ENCODE measurements at places on chromosomes 1 and 21. TPM values are rescaled to one million over a fixed set of nuclear protein-coding genes. Genes with fewer than 3 reads are reported as not detected.

HCRTR1 gene
- not detected for total RNA-seq

SCCPDH gene
- total RNA-seq, result 36.9 TPM

HSD11B1 gene
- 3.6 TPM for total RNA-seq

ADCY10 gene
- not detected for total RNA-seq

CCDC30 gene
- total RNA-seq, result 3.9 TPM

GRCh38 chr1:77594366-77595112 is 87.9 kb downstream of the ZZZ3 start:
- H3K4me1 ChIP-seq, result peaks cover 7% of the 10 kb centered on the region
- H3K4me3 ChIP-seq, result no peak overlapping the region

DNA sequence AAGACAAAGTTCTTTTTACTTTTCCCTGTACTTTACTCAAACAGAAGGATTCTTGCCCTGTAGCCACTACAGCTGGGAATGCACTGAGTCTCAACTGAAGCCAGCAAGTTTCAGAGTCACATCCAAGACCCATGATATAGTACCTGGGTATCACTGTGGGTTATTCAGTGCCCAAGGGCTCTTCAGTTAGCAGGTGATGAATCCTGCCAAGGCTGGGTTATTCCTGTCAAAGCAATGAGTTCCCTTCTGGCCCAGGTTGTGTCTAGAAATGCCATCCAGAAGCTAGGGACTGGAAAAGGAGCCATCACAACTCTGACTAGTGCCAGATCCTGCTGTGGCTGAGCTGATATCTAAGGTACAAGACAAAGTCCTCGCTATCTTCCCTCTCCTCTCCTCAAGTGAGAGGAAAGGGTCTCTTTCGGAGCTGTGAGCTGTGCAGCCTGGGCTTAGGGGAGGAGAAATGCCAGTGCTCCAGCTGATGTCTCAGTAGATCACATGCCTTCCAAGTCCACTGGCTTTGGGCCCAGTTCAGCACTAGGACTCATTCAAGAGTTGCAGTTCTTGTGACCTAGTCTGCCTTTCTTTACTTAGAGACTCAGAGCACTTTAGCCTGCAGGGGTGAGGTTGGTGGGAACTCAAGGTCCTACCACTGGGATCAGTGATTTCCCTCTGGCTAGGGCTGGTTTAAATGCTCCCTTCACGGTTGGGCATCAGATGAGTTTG is 369.4 kb downstream of the TBX15 start:
- H3K27me3 ChIP-seq, result no peaks in the 10 kb centered on the region
- no peak overlapping the region for H3K4me3 ChIP-seq
- no peak overlapping the region for H3K27ac ChIP-seq
- no peaks in the 10 kb centered on the region for H3K36me3 ChIP-seq

- peak; percentile 74 for DNase-seq
- H3K36me3 ChIP-seq, result no peaks in the 10 kb centered on the region
- no peak overlapping the region for H3K27ac ChIP-seq
- peak overlapping the region; percentile 48 for H3K4me3 ChIP-seq
Measured at GRCh38 chr1:234214129-234214910, 158.9 kb upstream of the COA6 start.

DNA sequence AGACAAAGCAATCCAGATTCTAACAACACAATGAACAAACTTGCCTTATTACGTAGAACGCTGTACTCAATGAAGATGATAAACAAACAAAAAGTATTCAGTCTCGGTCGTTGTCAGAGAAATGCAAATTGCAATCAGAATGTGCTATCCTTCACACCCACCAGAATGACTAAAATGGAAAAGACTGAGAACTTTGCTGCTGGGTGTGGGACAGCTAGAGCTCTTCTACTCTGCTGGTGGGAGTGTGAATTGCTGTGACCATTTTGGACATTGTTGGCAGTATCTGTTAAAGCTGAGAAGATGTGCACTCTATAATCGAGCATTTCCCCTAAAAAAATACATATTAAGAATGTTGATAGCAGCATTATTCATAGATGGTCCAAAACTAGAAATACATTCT is 111.4 kb downstream of the PEX14 start:
- no peak overlapping the region for H3K4me3 ChIP-seq
- no peaks in the 10 kb centered on the region for H3K4me1 ChIP-seq
- no peaks in the 10 kb centered on the region for H3K36me3 ChIP-seq
- H3K27ac ChIP-seq, result no peak overlapping the region

DNA sequence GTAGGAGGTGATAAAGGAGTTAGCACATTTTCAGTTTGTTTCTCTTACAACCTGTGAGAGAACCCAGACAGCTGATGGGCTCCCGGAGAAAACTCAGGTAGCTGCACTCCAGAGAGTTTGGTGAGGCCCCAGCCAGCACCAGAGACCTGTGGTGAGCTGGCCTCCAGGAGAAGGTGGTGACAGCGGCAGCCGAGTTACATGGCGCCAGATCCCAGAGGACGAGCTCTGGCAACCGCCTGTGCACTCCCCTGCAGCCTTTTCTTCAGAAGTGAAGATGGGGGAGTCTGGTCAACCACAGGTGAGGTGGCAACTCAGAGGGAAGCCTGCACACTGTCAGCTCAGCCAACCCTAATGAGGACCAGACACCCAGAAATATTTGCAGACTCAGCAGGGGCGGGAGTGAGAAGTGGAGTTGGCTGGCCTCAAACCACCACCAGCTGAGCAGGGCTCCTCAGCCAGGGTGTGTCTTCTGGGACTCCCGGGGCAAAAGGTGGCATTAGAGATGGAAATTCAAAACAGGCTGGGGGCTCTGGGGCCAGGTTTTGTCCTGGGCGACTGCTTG is 209.7 kb downstream of the SETD4 start:
- peak; percentile 61 for DNase-seq
- H3K4me1 ChIP-seq, result no peaks in the 10 kb centered on the region
- H3K4me3 ChIP-seq, result no peak overlapping the region
- no peaks in the 10 kb centered on the region for H3K27me3 ChIP-seq
- peak overlapping the region; percentile 60 for H3K27ac ChIP-seq

- H3K27me3 ChIP-seq, result no peaks in the 10 kb centered on the region
- H3K4me3 ChIP-seq, result no peak overlapping the region
- H3K4me1 ChIP-seq, result peaks cover 9% of the 10 kb centered on the region
- H3K36me3 ChIP-seq, result no peaks in the 10 kb centered on the region
- DNase-seq, result no peak
Measured at GRCh38 chr1:18175051-18175450, 67.5 kb downstream of the IGSF21 start.

GRCh38 chr1:197424380-197424779 is 156.3 kb downstream of the CRB1 start:
- no peaks in the 10 kb centered on the region for H3K36me3 ChIP-seq
- H3K4me1 ChIP-seq, result no peaks in the 10 kb centered on the region
- no peak for DNase-seq
- no peak overlapping the region for H3K4me3 ChIP-seq

GRCh38 chr1:59669752-59670312 is 144.9 kb upstream of the HOOK1 start:
- peak; percentile 82 for DNase-seq
- peak overlapping the region; percentile 37 for H3K27ac ChIP-seq
- H3K4me1 ChIP-seq, result peaks cover 31% of the 10 kb centered on the region
- H3K27me3 ChIP-seq, result no peaks in the 10 kb centered on the region
- H3K36me3 ChIP-seq, result no peaks in the 10 kb centered on the region

DNA sequence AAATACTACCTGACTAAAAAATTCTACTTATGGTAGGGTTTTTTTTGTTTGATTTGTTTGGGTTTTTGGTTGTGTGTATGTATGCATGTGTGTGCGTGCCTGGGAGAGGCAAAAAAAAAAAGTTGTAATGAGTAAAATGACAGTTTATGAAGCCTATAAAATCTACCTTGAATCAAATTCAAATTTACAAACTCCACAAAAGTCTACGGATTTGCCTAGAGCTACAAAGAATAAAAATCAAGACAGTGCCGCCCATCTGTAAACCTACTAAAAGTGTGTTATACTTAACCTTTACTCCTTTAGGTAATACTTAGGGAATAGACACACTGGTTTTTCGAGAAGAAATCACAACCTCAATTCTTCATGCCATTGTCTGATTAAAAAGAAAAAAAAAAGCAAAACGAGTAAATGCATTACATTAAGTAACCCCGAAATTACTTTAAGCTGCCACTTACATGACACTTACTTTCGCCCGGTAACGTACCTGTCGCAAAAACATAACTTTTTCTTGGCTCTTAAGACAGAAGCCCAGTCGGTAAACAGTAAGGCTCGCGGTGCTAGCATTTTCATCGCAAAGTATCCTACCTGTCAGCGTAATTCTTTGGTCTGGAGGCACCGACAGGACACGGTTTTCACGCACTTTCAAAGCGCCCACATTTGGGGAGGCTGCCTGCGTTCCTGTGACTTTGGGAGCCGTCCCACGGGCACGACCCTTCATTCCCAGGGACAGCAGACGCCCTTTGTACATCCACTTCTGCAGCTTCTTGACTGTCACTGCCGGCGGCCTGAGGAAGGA is 951 bp downstream of the SYDE2 start:
- H3K27ac ChIP-seq, result peak overlapping the region; percentile 99
- DNase-seq, result no peak
- H3K4me1 ChIP-seq, result peaks cover 34% of the 10 kb centered on the region
- no peaks in the 10 kb centered on the region for H3K36me3 ChIP-seq
- H3K27me3 ChIP-seq, result no peaks in the 10 kb centered on the region
- H3K4me3 ChIP-seq, result peak overlapping the region; percentile 81

- no peaks in the 10 kb centered on the region for H3K4me1 ChIP-seq
- H3K4me3 ChIP-seq, result no peak overlapping the region
- H3K27me3 ChIP-seq, result no peaks in the 10 kb centered on the region
- H3K27ac ChIP-seq, result no peak overlapping the region
- no peak for DNase-seq
- peaks cover 7% of the 10 kb centered on the region for H3K36me3 ChIP-seq
Measured at GRCh38 chr1:53869454-53870117, 20.0 kb downstream of the YIPF1 start.

- H3K36me3 ChIP-seq, result no peaks in the 10 kb centered on the region
- DNase-seq, result no peak
- H3K4me1 ChIP-seq, result no peaks in the 10 kb centered on the region
- H3K4me3 ChIP-seq, result no peak overlapping the region
Measured at GRCh38 chr1:4485398-4485797, 169.0 kb upstream of the AJAP1 start.

DNA sequence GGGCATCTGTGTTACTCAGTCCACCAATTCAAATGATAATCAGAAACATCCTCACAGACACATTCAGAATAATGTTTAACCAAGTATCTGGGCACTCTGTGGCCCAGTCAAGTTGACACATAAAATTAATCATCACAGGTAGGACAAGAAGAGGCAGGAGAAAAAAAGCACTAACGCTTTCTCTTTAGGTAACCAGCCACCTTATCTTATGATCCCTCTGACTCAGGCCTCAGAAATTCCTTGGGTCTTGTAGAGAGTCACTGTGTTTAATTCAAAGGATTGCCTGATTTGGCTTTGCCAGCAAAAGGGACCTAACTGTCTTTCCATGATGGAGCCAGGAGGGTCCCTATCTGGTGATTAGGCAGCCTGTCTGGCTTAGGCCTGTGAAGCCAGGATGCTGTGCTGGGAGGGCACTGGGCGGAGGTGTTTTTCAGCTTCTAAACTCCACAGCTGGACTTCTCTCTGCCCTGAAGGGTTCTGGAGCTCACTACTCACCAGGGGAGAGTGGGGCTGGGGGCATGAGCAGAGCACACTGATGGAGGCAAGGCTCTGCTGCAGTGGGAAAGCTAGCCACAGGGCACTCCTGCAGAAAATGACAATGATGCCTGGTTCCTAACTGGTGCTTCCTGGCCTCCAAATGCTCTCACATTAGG is 36.4 kb upstream of the STUM start:
- no peak overlapping the region for H3K4me3 ChIP-seq
- no peak overlapping the region for H3K27ac ChIP-seq
- H3K36me3 ChIP-seq, result no peaks in the 10 kb centered on the region

DNA sequence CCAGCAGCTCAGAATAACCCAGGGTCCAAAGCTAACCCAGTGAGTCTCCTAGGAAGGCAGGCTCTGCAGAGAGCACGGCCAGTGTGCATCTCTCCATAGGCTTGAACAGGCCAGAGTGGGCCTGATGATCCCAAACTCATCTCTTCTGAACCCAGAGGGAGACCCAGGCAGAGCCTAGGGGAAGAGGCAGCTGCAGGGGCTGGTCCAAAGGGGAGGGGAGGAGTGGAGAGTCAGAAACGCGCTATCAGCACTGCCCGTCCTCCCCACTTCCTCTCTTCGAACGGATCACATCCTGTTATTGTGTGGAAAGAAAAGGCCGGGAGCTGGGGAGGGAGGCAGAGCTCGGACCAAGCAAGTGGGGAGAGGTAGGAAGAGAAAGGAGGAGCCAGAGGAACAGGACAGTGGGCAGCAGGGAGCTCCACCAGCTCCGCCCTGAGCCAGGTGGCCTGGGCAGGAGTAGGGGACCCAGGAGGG is 20.2 kb downstream of the TAL1 start:
- DNase-seq, result peak; percentile 71
- H3K36me3 ChIP-seq, result no peaks in the 10 kb centered on the region
- no peaks in the 10 kb centered on the region for H3K4me1 ChIP-seq
- peak overlapping the region; percentile 18 for H3K27ac ChIP-seq
- no peaks in the 10 kb centered on the region for H3K27me3 ChIP-seq

DNA sequence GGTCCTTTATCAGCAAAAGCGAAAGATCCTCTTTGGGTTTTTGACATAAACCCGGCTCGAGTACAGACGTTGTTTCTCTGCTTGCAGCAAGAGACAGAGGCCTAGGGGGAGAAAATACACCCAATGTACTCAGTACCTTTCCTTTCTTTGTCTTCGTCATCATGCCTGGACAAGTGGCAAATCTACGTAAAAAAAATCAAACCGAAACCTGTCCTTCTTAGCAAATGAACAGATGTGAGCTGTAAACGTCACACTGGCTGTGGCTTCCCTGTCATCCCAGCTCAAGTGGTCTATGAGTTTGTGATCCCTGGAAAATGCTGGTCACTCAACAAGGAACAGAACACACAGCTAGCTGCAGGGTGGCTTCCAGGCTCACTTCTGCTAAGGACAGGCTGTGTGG is 39.9 kb downstream of the STPG1 start:
- no peak overlapping the region for H3K27ac ChIP-seq
- H3K36me3 ChIP-seq, result no peaks in the 10 kb centered on the region
- no peaks in the 10 kb centered on the region for H3K4me1 ChIP-seq
- no peak overlapping the region for H3K4me3 ChIP-seq
- no peaks in the 10 kb centered on the region for H3K27me3 ChIP-seq

- H3K36me3 ChIP-seq, result no peaks in the 10 kb centered on the region
- DNase-seq, result no peak
- no peaks in the 10 kb centered on the region for H3K4me1 ChIP-seq
- H3K27ac ChIP-seq, result no peak overlapping the region
- H3K4me3 ChIP-seq, result no peak overlapping the region
- H3K27me3 ChIP-seq, result no peaks in the 10 kb centered on the region
Measured at GRCh38 chr1:212745303-212745702, 45.7 kb upstream of the BATF3 start.

- no peaks in the 10 kb centered on the region for H3K36me3 ChIP-seq
- peak; percentile 50 for DNase-seq
- H3K27ac ChIP-seq, result no peak overlapping the region
Measured at GRCh38 chr21:42539342-42539741, 25.7 kb downstream of the SLC37A1 start.
